ENCODE measurements at places on chromosomes 16 and 17.
A peak's percentile ranks its signal among the peaks of the same experiment; 100 is the strongest.

- DNase-seq = no peak
Observed at GRCh38 chr17:17515934-17516930, 20.0 kb upstream of the RASD1 start.

DNA sequence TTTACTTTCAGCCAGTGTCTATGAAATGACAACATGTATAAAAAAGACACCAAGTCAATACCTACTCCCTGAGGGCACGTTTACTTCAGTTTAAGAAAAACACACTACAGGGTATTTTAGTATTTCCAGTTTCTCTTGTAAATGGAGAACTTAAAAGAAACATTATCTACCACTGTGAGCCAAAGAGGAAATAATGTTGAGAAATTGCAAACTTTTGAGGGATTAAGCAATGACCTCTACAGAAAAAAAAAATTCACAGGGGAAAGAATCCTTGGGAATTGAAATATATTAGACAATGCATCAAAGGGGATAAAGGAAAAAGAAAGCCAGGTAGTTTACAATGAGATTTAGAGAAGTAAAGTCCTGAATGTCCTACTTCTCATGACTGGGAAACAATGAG lies 126.0 kb downstream of the KCNJ2 start:
- DNase-seq = no peak

GRCh38 chr16:6190776-6191175 lies 1093.2 kb upstream of the EEF2KMT start:
- no peak for DNase-seq

GRCh38 chr17:43517161-43517560 lies 29.0 kb downstream of the ETV4 start:
- no peak for DNase-seq

GRCh38 chr17:71709271-71709890 lies 411.4 kb upstream of the SOX9 start:
- DNase-seq = no peak

DNA sequence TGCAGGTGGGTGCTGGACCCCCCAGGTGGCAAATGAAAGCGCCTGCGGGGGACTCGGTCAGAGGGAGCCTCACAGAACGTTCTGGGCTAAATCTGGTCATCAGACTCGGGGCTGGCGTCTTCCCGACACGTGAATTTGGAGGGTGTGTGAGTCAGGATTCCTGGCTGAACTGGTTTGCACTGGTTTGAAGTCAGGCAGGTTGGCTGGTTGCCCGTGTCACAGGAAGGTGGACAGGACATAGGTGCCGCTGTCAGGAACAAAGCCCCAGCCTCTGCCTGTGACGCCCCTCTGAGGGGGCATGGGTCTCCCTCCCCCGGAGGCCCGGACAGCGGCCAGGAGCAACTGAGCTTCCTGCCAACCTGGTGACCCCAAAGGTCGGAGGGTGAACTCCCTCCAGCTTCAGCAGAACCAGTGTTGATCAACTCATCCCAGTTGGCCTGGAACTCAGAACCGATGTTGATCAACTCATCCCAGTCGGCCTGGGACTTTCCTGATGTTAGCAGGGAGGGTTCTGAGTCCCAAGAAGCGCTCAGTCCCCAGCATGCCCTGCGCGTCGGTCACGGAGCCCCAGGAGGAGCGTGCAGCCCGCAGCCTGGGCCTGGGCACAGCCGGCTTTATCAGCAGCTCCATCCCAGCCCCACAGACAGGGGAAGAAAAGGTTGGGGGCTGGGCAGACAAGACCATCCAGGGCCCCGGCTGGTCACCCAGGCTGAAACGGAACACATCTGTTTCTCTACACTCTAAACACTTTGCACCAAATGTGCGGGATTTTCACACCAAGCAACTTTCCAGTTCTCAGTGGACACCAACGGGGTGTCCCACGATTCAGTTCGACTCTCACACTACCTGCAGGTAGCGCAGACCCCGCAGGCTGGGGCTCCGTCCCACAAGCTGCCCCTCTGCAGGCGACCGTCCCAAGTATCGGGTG lies 14.4 kb upstream of the METRNL start:
- DNase-seq = no peak

GRCh38 chr16:983044-984030 lies 1.8 kb downstream of the SOX8 start:
- no peak for DNase-seq

DNA sequence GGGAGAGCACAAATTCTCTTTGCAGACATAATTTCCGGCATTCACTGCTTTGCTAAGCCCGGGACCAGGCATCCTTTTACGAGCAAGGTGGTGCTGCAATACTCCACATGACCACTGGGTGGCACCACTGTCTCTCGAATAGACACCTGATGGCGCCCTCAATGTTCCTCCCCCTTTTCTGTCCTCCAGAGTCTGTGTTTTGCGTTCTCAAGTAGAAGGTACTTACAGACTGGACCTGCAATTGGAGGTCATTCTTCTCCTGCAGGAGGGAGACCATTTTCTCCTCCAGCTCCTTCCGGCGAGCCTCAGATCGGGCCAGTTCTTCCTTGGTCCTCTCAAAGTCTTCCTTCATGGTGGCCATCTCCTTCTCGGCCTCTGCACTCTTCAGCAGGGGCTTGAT lies 45.2 kb downstream of the MYH13 start:
- DNase-seq = peak; percentile 33

DNA sequence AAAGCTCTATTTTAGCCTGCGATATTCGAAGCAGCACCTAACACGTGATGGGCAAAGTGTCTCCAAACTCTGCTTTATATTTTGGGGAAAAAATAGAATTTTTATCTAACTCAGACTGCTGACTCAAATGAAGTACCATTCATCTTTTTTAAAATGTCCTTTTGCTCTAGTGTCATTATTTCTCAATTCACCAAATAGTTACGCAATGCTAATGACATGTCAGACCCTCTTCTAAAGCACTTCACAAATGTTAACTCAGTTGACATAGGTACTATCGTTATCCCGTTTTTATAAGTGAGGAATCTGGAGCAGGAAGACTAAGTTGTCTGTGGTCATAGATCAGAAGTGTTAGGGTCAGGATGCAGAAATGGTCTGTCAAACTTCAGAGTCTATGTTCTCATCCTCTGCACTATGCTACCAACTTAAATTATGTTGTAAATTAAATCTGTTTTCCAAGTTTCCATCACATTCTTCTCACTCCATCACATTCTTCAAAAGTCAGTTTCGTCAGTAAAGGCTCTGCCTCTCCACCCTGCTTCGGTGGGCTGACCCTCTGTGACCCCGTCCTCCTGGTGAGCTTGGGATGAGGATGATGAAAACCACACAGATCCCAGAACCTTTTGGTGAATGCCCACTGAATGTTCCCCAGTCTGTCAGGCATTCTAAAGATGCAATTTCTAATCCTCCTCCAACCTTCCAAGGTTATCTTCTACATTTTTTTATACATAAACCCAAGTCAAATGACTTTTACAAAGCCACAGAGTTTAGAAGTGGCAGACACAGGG lies 102.8 kb downstream of the ADAMTS18 start:
- no peak for DNase-seq

- no peak for DNase-seq
Observed at GRCh38 chr16:77969861-77970260, 52.5 kb upstream of the CLEC3A start.

GRCh38 chr16:67594956-67595355 lies 32.6 kb downstream of the CTCF start:
- no peak for DNase-seq

DNA sequence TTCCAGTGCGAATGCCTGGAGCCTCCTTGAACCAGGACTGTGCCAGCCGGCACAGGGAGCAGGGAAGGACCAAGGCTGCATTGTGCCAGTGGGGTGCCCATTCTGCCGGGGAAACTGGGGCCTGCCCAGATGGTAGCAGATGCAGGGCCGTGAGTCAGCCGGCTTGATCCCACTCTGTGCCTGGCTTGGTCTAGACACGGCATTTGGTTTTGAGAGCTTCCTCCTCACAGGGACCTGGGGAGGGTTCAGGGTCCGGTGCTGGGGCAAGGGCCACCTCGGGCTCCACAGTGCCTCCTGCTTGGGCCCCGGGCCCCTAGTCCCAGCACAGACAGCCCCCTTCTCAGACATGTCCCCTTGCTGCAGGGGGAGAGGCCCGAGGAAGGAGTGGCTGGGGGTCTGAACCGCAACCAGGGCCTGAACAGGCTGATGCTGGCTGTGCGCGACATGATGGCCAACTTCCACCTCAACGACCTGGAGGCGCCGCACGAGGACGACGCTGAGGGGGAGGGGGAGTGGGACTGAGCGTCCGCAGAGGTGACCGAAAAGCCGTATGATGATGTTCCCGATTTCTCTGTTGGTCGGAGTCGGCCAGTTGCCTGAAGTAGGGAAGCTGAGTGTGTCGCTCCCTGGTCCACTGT lies 7.8 kb upstream of the MC1R start:
- DNase-seq = no peak

DNA sequence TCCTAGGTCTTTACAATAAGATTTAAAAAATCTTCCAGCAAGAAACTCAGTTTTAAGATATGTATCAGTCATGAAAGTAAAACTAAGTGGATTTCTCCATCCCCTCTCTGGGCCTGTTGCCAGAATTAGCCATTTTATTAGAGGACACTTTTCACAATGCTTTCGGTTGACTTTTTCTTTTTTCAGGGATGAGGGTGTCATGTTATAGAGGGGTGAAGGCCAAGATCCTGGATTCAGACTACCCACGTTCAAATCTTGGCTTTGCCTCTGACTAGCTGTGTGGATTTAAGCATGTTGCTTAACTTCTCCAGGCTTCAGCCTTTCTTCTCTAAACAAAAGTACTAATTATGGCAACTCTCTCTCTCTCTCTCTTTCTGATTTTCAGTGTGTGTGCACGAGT lies 111.7 kb upstream of the COX10 start:
- no peak for DNase-seq

- no peak for DNase-seq
Observed at GRCh38 chr16:70582280-70582978, 58.8 kb downstream of the SF3B3 start.

GRCh38 chr17:59181481-59181880 lies 25.9 kb downstream of the PRR11 start:
- no peak for DNase-seq

DNA sequence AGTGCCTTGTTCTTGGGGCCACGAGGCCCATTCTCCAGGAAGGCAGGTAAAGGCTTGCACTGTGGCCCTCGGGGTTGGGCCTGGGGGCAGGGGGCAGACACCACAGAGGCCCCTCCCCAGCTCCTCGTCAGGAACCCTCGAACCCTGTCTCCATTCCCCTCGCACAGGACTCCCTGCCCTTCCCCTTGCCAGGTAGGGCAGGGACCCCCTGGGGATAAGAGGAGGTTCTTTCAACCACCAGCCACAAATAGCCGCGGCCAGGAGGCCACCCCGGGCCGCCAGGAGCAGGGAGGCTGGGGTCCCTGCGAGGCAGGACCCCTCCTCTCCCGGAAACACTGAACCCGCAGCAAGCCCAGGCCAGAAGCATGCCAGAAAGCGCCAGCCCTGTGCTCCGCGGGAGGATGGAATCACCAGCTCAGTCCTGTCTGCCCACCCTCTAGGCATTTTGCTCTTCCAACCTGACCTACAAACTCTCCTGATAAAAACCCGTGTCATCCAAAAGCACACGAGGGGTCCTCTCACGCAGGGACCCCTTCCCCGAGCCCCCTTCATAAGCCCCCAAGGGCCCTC lies 45.6 kb downstream of the SLC47A1 start:
- no peak for DNase-seq

GRCh38 chr17:11318207-11318606 lies 77.2 kb downstream of the SHISA6 start:
- DNase-seq = no peak

- DNase-seq = no peak
Observed at GRCh38 chr17:57107498-57108101, 22.6 kb downstream of the AKAP1 start.

- DNase-seq = no peak
Observed at GRCh38 chr17:64226132-64226531, 36.9 kb downstream of the TEX2 start.

DNA sequence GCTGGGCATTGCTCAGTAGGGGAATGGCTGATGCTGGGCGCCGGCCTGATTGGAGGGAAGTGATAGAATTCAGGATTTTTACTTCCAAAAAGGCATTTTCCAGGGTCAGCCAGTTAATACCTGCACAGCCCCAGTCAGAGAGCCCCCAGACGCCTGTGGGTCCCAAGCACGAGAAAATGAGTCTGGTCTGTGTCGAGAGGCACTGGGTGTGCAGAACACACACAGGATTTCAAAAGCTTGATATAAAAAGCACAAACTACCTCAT lies 164.6 kb upstream of the TNRC6C start:
- no peak for DNase-seq

GRCh38 chr16:73864868-73865267 lies 431.7 kb upstream of the PSMD7 start:
- DNase-seq = no peak

GRCh38 chr16:54933281-54934011 lies 2.8 kb downstream of the IRX5 start:
- DNase-seq = no peak

GRCh38 chr16:14549789-14550153 lies 80.3 kb downstream of the PARN start:
- no peak for DNase-seq

- DNase-seq = no peak
Observed at GRCh38 chr17:52149626-52150025, 8.9 kb downstream of the CA10 start.

DNA sequence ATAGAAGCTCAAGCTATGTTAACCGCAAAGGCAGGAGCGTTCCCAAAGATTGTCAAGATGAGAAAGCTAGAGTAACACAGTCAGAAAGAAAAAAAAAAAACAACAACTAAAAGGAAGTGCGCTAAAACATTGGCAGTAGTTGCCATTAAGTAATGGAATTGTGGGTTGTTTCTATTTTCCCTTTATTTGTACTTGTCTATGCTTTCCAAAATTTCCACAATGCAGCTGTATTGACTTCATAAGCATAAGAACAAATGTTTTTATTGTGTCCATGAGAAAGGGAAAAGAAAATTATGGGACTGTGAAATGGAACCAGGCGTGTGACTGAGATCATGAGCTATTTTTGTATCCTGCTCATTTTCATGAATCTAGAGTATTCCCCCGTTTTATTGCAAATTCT lies 153.4 kb downstream of the TMEM114 start:
- DNase-seq = no peak

DNA sequence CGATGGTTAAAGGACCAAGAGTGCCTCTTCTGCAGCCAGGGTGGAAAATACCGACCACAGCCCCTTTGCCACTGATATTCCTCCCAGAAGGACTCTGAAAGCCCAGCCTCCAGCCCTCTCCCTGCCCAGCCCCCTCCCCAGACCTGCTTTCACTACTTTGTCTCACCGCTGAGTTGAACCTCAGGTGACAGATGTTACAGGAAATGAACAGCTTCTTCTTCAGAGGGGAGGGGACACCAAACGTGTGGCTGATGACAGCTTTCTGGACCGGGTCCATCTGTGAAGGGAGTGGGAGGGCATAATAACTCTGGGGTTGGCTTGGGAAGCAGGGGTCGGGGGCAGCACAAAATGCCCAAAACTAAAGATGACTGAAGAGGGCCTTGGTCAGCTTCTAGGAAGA lies 14.2 kb downstream of the NKIRAS2 start:
- DNase-seq = no peak

- DNase-seq = peak; percentile 36
Observed at GRCh38 chr17:77542551-77543490, 402.1 kb downstream of the SEC14L1 start.

Measured in stimulated activated CD8-positive, alpha-beta memory T cell treated with anti-CD3 and anti-CD28 coated beads, Interleukin-4, amount 100 ng/mL, for 1 hour (primary cell).